H7 (cell line): ENCODE measurements at places on chromosomes 16 and 17.
A peak's percentile ranks its signal among the peaks of the same experiment; 100 is the strongest.

DNA sequence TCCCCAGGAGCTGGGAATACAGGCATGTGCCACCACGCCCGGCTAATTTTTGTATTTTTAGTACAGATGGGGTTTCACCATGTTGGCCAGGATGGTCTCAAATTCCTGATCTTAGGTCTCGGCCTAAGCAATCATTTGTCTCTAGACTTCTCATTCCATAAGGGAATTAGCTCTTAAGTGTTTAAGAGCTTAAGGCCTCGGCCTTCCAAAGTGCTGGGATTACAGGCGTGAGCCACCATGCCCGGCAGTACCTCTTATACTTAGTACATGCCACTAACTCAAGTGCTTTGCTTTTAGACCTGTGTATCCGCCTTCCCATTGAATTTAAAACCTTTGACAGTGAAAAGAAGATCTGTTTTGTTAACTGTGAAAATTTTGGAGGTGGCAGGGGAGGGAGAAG, 16.6 kb upstream of the IL21R start:
- no peak for DNase-seq

GRCh38 chr16:57900796-57901479, 70.0 kb downstream of the CNGB1 start:
- DNase-seq: no peak

DNA sequence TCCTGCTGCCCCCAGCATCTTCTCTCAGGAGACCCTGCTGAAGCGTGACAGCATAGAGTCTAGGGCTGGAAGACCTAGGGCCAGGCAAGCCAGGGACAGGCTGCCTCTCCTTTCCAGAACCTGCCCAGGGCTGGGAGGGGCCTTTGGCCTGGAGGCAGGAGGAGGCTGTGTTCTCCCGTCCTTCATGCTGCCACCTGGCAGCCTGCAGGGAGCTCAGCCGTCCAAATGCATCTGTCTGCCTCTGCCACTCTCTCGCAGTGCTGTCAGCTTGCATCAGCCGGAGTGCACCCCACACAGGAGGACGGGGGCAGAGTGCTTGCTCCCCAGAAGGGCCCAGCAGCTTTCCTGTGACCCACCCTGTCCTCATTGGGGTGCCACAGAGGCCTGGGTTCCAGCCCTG, 31.3 kb downstream of the ARHGAP23 start:
- no peak for DNase-seq

DNA sequence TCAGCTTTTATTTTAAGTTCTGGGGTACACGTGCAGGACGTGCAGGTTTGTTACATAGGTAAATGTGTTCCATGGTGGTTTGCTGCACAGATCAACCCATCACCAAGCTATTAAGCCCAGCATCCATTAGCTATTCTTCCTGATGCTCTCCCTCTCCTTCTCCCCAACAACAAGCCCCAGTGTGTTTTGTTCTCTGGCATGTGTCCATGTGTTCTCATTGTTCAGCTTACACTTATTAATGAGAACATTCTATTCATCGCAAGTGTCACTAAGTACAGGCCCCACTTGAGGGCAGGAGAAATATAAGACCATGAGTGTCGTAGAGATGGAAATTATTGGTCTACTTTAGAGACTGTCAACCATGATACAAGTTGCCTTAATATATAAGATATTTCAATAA, 615.1 kb downstream of the CDH8 start:
- no peak for DNase-seq

- no peak for DNase-seq
Measured at GRCh38 chr16:84286578-84287240, 8.0 kb upstream of the WFDC1 start.

- DNase-seq: no peak
Measured at GRCh38 chr17:36196131-36196486, 449 bp downstream of the CCL3L1 start.

- DNase-seq: no peak
Measured at GRCh38 chr17:4444782-4445473, 11.2 kb downstream of the SPNS3 start.

- DNase-seq: peak; percentile 100
Measured at GRCh38 chr16:89860747-89861304, 12.6 kb upstream of the TCF25 start.

GRCh38 chr17:34220752-34221395, 34.2 kb upstream of the CCL2 start:
- DNase-seq: no peak

DNA sequence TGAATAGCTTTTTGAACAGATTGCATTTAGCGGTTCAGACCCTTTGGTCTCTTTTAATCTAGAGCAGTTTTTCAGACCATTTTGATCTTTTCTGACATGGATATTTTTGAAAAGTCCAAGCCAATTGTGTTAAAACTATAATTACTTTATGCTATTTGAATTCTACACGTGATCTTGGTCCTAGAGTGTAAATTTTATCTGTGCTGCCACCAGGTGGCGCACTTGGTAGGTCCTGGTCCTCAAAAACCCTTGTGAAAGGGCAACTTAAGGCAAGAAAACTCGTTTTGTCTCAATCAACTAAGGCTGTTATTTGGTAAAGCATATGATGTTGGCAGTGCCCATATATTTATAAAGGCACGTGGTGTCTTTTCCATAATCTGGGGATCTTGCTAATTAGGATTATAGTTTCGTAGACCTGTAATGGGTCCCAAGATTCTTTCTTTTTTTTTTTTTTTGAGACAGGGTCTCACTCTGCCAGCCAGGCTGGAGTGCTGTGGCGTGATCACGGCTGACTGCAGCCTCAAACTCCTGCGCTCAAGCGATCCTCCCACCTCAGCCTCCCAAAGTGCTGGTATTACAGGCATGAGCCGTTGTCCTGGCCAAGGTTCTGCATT, 43.9 kb upstream of the TEX2 start:
- DNase-seq: peak; percentile 73

GRCh38 chr17:20091174-20092029, 82.2 kb downstream of the SPECC1 start:
- DNase-seq: no peak

- no peak for DNase-seq
Measured at GRCh38 chr17:37191219-37191618, 184.6 kb upstream of the C17orf78 start.

GRCh38 chr17:35171834-35172233, 22.4 kb downstream of the SLC35G3 start:
- no peak for DNase-seq

GRCh38 chr16:86762095-86762494, 183.7 kb downstream of the FOXL1 start:
- DNase-seq: no peak

GRCh38 chr16:8892101-8892575, 10.0 kb downstream of the LITAFD start:
- DNase-seq: no peak

DNA sequence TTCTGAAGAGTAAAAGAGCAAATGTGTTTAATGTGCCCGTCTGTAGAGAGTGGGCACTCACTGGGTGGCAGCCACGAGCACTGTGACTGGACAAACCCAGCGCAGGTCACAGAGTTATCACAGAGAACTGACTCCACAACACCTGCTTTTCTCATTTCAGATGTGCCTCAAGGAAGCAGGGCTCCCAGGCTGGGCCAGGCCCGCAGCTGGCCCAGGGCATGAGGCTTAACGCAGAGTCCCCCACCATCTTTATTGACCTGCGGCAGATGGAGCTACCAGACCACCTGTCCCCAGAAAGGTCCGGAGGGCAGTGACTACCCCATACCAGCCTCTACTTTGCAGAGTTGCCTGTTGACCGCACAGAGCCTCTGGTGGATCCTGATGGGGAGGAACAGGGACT, 11.9 kb downstream of the DNAAF8 start:
- DNase-seq: no peak

- no peak for DNase-seq
Measured at GRCh38 chr17:67765623-67766022, 47.9 kb downstream of the NOL11 start.

DNA sequence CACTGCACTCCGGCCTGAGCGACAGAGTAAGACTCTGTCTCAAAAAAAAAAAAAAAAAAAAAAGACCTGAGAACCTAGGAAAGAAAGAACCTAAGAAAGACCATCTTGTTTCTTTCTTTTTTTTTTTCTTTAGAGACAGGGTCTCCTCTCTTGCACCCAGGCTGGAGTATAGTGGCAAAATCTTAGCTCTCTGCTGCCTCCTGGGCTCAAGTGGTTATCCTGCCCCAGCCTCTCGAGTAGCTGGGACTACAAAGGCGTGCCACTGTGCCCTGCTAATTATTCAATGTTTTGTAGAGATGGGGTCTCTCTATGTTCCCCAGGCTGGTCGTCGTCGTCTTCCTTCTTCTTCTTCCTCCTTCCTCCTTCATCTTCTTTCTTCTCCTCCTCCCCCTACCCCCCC, 7.8 kb upstream of the BIRC5 start:
- DNase-seq: no peak

DNA sequence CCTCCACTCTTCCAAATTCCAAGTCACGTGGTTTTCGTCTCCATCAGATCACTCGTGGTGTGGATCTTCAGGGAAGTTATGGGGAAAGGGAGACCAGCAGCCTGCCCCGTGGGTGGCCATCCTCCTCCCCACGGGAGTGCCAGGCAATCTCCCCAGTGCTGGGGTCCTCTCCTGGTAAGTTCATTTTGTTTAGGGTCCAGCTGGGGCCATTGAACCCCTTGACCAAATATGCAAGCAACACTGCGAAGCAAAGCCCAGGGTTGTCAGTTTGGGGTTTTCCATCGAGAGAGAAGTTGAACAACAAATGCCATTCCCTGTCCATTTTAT, 4.1 kb upstream of the LCMT1 start:
- DNase-seq: peak; percentile 33

DNA sequence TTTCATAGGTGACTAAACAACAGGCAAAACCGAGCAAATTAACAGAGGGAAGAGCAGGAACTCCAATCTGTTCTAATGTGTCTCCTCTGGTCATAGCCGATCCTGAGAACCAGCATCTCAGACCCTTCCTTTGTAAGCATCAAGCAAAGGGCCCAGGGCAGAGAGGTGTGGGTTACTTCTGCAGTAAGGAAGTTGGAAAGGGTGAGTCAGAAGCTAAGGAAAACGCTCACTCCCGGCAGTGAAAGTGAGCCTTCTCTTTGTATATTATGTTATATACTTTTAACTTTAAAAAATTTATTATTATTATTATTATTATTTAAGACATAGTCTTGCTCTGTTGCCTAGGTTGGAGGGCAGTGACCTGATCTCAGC, 77.7 kb downstream of the MRM3 start:
- DNase-seq: no peak

- DNase-seq: no peak
Measured at GRCh38 chr17:42560246-42560645, 1.7 kb upstream of the COASY start.

DNA sequence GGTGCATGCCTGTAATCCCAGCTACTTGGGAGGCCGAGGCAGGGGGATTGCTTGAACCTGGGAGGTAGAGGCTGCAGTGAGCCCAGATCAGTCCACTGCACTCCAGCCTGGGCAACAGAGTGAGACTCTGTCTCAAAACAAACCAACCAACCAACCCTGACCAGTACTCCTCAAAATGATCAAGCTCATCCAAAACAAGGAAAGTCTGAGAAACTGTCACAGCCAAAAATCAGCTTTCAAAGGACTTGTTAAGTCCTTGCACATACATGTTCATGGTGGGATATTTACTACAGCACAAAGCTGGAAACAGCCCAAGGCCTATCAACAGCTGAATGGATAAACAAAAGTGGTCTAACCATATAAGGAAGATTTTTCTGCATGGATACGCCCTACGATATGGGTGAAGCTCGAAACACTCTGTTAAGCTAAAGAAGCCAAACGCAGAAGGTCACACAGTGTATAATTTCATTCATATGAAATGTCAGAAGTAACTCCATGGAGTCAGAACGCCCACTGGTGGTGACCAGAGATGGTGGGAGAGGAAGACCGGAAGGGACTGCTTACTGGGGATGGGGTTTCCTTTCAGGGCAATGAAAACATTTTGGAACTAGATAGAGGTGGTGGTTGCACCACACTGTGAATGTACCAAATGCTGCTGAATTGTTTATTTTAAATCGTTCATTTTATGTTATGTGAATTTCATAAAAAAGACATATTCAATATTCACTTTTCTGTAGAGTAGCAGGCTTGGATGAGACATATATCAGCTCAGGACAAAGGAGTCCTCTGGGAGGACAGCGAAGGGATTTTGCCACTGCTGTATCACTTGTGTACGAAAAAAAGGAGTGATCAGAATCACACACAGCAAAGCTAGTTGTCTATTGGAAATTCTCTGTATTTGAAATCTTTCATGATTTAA, 17.7 kb downstream of the CCL17 start:
- DNase-seq: peak; percentile 71

DNA sequence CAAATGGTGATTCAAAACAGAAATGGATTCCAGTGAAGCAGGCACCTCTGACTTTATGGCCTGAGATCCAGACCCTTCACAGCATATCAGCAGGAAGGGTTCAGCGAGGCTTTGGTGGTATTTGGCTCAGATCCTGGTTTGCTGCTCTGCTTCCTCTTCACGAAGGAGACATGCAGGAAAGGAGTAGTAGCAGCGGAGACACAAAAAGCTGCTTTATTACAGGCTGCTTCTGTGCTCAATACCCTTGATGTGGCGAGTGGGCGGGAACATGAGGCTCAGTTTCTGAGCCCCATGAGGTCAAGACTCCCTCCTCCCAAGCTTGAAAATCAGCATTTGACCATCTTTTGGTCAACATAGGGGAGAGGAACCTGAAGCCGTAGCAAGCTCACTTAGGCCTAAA, 213.3 kb upstream of the AXIN2 start:
- DNase-seq: no peak

- no peak for DNase-seq
Measured at GRCh38 chr16:17301184-17301583, 169.6 kb downstream of the XYLT1 start.

GRCh38 chr17:19728084-19728495, 11.7 kb upstream of the SLC47A2 start:
- DNase-seq: no peak

GRCh38 chr17:63516910-63517824, 6.0 kb upstream of the KCNH6 start:
- DNase-seq: no peak

- DNase-seq: peak; percentile 90
Measured at GRCh38 chr17:1574697-1575471, 12.3 kb upstream of the PITPNA start.

DNA sequence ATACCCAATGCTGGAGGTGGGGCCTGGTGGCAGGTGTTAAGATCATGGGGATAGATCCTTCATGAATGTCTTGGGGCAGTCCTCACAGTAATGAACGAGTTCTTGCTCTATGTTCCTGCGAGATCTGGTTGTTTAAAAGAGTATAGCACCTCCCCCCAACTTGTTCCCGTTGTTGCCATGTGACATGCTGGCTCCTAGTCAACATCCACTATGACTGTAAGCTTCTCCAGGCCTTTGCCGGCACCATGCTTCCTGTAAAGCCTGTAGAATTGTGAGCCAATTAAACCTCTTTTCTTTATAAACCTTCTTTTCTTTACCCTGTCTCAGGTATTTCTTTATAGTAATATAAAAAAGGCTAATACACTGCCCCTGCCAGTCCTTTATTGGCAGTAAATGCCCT, 33.3 kb downstream of the RANBP10 start:
- DNase-seq: no peak

GRCh38 chr17:62343764-62344270, 36.5 kb upstream of the EFCAB3 start:
- no peak for DNase-seq
